ENCODE measurements at places on chromosomes 1 and 21. TPM values are rescaled to one million over a fixed set of nuclear protein-coding genes. Genes with fewer than 3 reads are reported as not detected.
A peak's percentile ranks its signal among the peaks of the same experiment; 100 is the strongest.

- H3K36me3 ChIP-seq = peaks cover 8% of the 10 kb centered on the region
- no peak overlapping the region for H3K27ac ChIP-seq
- no peaks in the 10 kb centered on the region for H3K27me3 ChIP-seq
- no peak for DNase-seq
Measured at GRCh38 chr1:21239221-21239620, 51.0 kb downstream of the ECE1 start.

- no peaks in the 10 kb centered on the region for H3K36me3 ChIP-seq
- H3K27ac ChIP-seq = no peak overlapping the region
- H3K4me1 ChIP-seq = no peaks in the 10 kb centered on the region
Measured at GRCh38 chr1:106748606-106749005, 307.9 kb upstream of the PRMT6 start.

DNA sequence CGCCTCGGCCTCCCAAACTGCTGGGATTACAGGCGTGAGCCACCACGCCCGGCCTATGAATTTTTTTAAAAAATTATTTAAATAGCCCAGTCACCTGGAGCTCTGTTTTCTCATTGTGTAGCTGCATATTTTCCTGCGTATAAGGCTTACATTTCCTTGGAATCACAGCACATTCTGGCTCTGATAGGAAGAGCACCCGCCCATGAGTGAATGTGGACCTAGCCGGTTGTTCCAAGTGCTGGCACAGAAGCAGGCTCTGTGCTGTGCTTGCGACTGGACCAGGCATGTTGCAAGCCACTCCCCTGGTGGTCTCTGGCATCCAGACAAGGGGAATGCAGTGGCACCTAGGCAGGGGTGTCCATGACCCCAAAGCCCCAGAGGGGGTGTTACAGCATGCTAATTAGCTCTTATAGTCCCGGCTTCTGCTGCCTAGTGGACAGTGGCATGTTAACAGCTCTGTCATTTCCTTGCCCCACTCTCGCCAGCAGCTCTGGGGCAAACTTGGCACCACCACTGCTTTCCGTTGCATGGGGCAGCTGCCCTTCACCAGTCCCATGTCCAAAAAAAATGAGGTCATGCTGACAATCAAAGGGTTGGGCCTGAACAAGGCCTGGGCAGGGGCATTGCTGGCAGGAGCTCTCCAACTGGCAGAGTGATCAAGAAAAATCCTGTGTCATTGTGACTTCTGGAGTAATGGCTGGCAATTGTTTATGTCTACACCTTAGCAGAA, 5.2 kb upstream of the VTCN1 start:
- H3K27ac ChIP-seq = no peak overlapping the region
- H3K4me1 ChIP-seq = no peaks in the 10 kb centered on the region
- H3K4me3 ChIP-seq = no peak overlapping the region
- DNase-seq = no peak
- H3K27me3 ChIP-seq = no peaks in the 10 kb centered on the region

DNA sequence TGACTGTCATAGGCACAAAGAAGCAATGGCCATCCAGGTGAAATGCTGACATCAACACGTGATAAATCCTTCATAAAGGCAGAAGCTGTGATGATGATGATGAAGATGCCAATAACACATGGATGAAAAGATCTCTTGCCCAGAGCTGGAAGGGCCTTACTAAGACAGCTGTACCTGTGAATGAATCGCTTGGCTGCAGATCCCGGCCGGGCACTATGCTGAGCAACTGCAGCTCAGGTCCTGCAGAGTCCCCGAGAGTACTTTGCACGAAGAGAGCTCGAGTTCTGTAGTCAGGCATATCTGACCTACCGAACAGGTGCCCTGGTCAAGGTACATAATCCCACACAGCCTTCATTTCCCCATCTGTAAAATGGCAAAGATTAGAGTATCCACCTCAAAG, 48.8 kb downstream of the PGBD5 start:
- no peaks in the 10 kb centered on the region for H3K27me3 ChIP-seq
- peaks cover 14% of the 10 kb centered on the region for H3K4me1 ChIP-seq
- no peak overlapping the region for H3K4me3 ChIP-seq
- no peaks in the 10 kb centered on the region for H3K36me3 ChIP-seq
- DNase-seq = no peak

DNA sequence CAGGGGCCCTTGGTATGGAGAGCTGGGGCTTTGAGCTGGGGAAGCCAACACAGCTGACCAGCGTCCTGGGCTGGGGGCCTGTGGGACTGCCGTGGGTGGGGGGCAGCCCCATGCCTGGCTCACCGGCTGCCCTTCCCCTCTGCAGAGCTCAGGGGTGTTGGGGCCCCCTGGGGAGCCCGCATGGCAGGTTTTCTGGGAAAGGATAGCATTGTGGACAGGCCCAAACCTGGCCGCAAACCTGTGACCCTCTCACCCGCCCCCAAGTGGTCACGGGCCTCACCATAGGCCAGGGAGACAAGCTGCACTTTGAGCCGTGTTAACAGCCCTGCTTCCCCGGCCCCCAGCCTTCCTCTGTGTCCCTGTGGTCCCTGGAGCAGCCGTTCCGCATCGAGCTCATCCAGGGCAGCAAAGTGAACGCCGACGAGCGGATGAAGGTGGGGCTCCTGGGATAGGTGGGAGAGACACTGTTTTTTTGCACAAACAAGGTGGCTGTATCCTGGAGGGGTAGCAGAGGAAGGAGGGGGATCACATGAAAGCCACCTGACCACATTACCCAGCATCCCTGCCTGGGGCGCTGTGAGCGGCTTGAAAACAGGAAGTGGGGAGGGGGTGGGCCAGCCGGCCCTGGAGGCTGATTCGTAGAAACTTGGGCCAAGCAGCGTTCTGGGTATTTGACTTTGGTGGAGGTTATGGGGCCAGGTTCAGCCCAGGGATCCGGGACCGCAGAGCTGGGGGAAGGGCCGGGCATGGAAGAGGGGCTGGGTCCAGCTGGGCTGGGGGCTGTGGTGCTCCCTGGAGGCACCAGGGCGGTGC, 65.9 kb downstream of the PIK3CD start:
- no peak overlapping the region for H3K27ac ChIP-seq
- no peaks in the 10 kb centered on the region for H3K4me1 ChIP-seq
- DNase-seq = no peak
- no peaks in the 10 kb centered on the region for H3K36me3 ChIP-seq
- peak overlapping the region; percentile 5 for H3K4me3 ChIP-seq

DNA sequence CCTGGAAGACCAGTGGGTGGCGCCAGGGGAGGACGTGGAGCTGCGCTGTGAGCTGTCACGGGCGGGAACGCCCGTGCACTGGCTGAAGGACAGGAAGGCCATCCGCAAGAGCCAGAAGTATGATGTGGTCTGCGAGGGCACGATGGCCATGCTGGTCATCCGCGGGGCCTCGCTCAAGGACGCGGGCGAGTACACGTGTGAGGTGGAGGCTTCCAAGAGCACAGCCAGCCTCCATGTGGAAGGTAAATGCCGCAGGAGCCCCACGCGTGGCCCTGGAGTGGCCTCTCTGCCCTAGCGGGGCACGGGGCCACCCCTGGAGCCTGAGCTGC, 75.2 kb downstream of the OBSCN start:
- DNase-seq = peak; percentile 71
- no peak overlapping the region for H3K27ac ChIP-seq
- no peaks in the 10 kb centered on the region for H3K4me1 ChIP-seq

DNA sequence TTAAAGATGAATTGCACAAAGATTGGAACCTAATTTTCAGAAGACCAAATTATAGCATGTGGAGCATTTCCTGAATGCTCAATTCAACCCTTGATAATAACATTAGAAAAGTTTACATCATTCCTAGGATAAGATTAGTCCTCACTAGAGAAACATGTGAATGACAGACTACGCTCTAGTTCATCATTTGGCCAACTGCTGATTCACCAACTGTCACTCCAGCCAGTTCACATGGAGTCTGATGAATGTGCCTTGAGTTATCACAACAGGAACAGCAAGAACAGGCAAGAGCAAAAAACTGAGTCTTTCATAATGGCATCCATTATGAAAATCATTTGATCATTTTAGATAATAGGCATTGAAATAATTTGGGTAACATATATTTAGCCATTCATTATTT, 415.9 kb downstream of the PTPRC start:
- DNase-seq = no peak
- H3K4me1 ChIP-seq = no peaks in the 10 kb centered on the region
- H3K27me3 ChIP-seq = no peaks in the 10 kb centered on the region
- no peaks in the 10 kb centered on the region for H3K36me3 ChIP-seq

GRCh38 chr1:244732851-244733450, 80.0 kb downstream of the DESI2 start:
- H3K27me3 ChIP-seq = no peaks in the 10 kb centered on the region
- H3K4me3 ChIP-seq = no peak overlapping the region
- DNase-seq = no peak
- no peaks in the 10 kb centered on the region for H3K36me3 ChIP-seq
- no peak overlapping the region for H3K27ac ChIP-seq

- H3K4me3 ChIP-seq = no peak overlapping the region
- H3K36me3 ChIP-seq = no peaks in the 10 kb centered on the region
- no peaks in the 10 kb centered on the region for H3K4me1 ChIP-seq
- H3K27me3 ChIP-seq = no peaks in the 10 kb centered on the region
- DNase-seq = no peak
- H3K27ac ChIP-seq = no peak overlapping the region
Measured at GRCh38 chr1:50491142-50491541, 67.9 kb upstream of the DMRTA2 start.

- H3K4me3 ChIP-seq = no peak overlapping the region
- H3K36me3 ChIP-seq = no peaks in the 10 kb centered on the region
- DNase-seq = no peak
- H3K27me3 ChIP-seq = no peaks in the 10 kb centered on the region
- no peak overlapping the region for H3K27ac ChIP-seq
Measured at GRCh38 chr1:67708606-67709005, 23.6 kb downstream of the GADD45A start.

GRCh38 chr1:16158993-16159831, 3.3 kb upstream of the EPHA2 start:
- no peaks in the 10 kb centered on the region for H3K27me3 ChIP-seq
- H3K27ac ChIP-seq = no peak overlapping the region
- H3K4me3 ChIP-seq = no peak overlapping the region
- DNase-seq = no peak
- H3K36me3 ChIP-seq = no peaks in the 10 kb centered on the region

GRCh38 chr1:202202500-202203168, 9.0 kb downstream of the LGR6 start:
- H3K4me3 ChIP-seq = no peak overlapping the region
- no peaks in the 10 kb centered on the region for H3K27me3 ChIP-seq
- no peak overlapping the region for H3K27ac ChIP-seq
- no peak for DNase-seq
- no peaks in the 10 kb centered on the region for H3K4me1 ChIP-seq
- H3K36me3 ChIP-seq = no peaks in the 10 kb centered on the region

- H3K27ac ChIP-seq = no peak overlapping the region
- H3K4me3 ChIP-seq = no peak overlapping the region
- no peak for DNase-seq
- H3K27me3 ChIP-seq = no peaks in the 10 kb centered on the region
- no peaks in the 10 kb centered on the region for H3K36me3 ChIP-seq
- H3K4me1 ChIP-seq = no peaks in the 10 kb centered on the region
Measured at GRCh38 chr1:183880531-183881243, 75.8 kb downstream of the RGL1 start.

NECTIN4 gene
- polyA plus RNA-seq = 2.7 TPM

LCE5A gene
- polyA plus RNA-seq = not detected

FCRL3 gene
- polyA plus RNA-seq = 0.02 TPM

C1orf35 gene
- 33.2 TPM for polyA plus RNA-seq

SH2D1B gene
- polyA plus RNA-seq = not detected

EPHA2 gene
- 17.1 TPM for polyA plus RNA-seq

All from pancreas (tissue), 10 donors.